GM13977 (cell line): ENCODE measurements at places on chromosomes 7 and 10.

GRCh38 chr10:33565231-33565630, 230.8 kb upstream of the NRP1 start:
- no peak for DNase-seq

DNA sequence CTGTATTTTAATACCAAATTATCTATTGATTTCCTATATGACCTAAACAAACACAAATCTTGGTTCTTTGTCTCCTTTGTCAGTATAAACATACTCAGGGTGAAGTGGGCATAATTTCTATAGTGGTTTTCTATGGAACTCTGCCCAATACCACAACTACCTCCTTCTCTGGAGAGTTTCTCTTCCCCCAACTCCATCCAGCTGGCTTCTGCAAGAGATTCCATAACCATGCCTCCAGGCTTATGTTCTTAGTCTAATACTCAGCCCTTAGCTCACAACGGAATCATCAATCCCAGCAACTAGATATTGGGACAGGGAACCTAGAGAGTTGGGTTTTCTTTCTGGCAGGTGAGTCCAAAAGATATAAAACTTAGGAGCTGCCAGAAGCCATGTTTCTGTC, 127.3 kb downstream of the TRIL start:
- no peak for DNase-seq

DNA sequence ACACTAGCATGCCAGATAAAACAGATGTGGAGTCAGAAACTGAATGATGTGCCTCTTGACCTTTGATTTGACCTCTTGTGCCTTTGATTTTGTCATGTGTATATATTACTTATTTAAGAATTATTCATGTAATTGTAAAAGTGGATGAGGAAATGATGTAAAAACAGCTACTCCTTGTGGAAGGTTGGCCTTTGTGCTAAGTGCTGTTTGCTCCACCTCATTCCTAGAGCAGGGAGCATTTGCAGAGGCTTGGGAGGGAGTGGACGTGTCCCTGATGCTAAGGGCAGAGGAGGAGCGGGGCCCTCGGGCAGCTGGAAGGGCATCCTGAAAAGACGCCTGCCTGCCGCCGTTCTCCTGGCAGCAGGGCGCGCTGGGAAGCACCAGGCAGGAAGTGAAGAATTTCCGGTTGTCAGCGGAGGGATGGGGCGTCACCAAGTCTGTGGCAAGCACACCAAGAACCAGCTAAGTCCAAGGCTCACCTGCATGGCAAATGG, 197.6 kb upstream of the ZNF32 start:
- no peak for DNase-seq

- peak; percentile 81 for DNase-seq
These were observed 47.7 kb downstream of the RBM17 start for GRCh38 chr10:6136215-6137201.

GRCh38 chr7:145986248-145986874, 130.2 kb upstream of the CNTNAP2 start:
- DNase-seq = no peak

DNA sequence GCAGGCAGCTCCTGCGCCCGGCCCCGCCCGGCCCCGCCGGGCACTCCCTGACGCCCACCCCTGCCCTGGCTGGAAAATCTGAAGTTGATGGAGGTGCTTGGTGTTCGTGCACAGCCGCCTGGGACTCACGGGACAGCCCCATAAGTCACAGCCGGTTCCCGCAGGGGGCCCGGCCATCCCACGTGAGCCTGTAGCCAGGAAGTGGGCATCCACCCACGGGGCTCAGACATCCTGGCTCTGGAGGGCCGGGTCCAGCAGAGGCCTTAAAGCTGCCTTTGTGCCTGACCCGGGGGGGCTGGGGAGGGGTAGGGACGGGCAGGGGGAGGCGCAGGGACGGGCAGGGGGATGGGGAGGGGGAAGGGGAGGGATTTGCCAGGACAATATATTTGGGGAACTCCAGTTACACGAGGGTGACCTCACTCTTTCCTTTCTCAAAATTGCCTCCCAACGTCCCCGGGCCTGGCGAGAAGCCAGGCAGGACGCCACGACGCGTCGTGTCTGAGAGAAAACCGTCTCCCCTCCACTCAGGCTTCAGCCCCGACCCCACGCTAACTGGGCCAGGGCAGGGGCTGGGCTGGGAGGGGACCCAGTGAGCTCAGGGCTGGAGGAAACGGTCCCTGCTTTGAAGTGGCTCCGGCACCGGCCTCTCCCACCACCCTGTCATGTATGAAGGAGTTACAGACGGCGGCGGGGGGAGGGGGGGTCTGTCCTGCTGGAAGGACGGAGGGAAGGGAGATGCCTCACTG, 82.1 kb upstream of the PDGFA start:
- peak; percentile 84 for DNase-seq

DNA sequence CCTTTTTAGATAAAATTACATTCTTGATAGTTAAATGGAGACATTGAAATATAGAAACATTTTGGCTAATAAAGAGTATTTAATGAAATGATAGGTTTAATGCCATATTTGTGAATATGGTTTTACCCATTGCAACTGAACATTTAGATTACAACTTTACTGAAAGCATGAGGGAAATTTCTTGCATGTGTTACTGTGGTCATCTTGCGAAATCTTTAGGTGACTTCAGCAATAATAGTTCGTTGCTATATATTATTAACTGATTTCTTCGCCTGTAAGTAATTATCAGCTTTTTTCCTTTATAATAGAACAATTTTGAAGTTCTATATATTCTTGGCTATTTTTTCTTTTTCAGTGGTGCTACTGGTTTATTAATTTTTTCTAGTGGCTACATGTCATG, 83.2 kb downstream of the MLLT10 start:
- no peak for DNase-seq

DNA sequence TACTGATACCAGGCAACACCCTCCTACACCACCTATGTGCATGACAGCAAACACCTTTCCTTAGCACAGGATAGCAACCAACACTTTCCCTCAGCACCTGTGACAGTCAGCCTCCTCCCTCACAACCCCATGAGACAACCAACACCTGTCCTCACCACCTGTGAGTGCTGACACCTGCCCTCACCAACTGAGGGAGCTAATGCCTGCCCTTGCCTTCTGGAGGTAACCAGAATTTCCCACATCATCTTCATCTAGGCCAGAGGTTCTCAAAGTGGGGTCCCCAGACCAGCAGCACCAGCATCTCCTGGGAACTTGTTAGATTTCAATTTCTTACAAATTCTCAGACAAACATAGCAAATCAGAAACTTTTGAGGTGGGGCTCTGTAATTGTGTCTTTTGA, 112.5 kb downstream of the GRID1 start:
- no peak for DNase-seq

GRCh38 chr10:118585234-118585633, 10.2 kb downstream of the PRLHR start:
- DNase-seq = no peak

- DNase-seq = no peak
These were observed 491.8 kb upstream of the FOXK1 start for GRCh38 chr7:4190010-4190981.

GRCh38 chr10:110762109-110762848, 109.4 kb upstream of the PDCD4 start:
- DNase-seq = no peak

- peak; percentile 75 for DNase-seq
These were observed 41.9 kb downstream of the WIPI2 start for GRCh38 chr7:5231811-5232484.

DNA sequence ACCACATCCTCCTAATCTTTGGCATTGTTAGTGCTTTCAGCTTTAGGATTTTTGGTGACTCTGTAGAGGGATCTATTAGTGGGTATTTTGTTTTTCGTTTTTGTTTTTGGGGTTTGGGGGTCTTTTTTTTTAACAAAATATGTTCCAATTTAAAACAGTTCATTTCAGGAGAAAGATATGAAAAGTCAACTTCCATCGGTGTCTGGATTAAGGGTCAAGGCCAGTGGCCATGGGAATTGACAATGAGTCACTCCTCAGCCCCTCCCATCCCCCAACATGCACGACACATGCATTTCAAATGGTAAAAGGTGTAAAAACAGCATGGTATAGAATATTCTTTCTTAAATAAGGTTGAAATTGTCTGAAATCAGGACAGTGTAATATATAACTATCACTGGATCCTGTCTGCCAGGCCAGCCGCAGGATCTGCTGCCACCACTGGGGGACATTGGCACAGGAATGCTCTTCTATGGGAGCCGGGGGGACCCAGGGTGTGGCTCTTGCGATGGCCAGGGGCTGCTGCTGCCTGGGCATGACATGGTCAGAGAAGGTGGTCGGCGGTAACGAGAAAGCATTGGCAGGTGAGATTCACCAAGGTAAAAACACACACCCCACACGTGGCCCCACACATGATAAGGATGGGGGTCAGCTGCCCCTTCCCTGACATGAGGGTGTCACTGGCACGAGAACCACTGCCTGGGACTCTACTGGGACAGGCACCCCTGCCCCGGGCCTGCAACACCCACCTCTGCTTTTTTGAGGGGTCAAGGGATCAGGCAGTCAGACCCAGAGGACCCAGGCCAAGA, 126.2 kb upstream of the KCTD7 start:
- DNase-seq = no peak

DNA sequence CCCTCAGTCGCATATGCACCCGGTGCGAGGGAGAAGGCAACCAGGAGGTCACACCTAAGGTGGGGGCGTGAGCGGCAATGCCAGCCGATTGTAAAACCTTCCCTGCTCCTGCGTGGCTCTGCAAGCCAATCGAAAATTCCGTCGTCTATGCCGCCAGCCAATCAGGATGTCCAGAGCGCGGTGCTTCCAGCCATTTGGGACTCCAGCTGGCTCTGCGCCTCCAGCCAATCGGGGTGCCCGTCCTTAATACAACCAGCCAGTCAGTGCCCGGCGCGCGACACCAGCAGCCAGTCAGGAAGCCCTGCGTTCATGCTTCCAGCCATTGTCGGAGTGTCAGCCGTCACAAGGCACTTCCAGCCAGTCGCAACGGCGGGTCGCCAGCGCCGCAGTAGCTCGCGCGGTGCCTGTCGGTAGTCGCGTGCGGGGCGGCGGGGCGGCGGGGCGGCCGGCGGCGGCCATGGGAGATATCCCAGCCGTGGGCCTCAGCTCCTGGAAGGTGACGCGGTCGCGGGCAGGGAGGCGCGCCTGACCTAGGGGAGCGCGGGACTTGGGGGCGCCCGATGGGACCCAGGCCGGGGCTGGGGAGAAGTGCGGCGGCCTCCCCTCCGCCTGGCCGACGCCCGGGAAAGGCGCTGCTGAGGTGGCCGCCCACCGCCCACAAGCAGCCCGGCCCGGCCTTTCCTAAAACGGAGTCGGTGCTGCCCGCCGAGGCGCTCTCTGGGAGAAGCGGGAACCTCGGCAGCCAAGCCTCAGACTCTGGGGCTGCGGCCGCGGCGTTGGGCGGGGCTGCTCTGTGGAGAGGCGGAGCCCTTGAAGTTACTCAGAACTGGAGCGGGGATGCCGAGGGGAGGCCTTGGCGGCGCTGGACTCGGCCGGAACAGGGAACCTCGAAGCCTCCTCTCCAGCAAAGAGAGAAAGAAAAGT, at the start of gene AKR1E2:
Gene AKR1E2, plus strand, starts transcription at position 340 of the 924 bp plus-strand sequence. Its CDS starts 118 bp downstream, at position 458.
- peak; percentile 47 for DNase-seq

- peak; percentile 83 for DNase-seq
These were observed 11.8 kb upstream of the DRGX start for GRCh38 chr10:49407552-49408137.

DNA sequence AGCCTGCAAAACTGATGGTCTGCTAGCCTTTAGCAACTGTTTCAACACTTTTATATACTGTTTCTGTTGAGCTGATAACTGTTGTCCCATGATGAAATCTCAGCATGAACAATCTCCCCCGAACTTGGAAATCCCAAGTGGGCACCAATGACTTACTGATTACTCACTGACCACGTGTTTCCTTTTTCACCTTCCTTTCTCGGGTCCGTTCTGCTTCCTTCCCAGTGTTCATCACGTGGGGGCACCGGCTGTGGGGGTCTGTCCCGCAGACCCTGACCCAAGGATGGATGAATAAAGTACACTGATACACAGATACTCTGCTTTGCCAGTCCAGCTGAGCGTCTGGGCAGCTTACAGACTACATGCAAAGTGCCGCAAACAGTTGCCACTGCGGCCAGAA, 39.0 kb upstream of the RASGEF1A start:
- no peak for DNase-seq

GRCh38 chr7:120992965-120993494, 4.5 kb downstream of the CPED1 start:
- DNase-seq = no peak

- no peak for DNase-seq
These were observed 22.4 kb upstream of the LRRC17 start for GRCh38 chr7:102890292-102890970.

- DNase-seq = no peak
These were observed 153.3 kb upstream of the TCERG1L start for GRCh38 chr10:131464789-131465188.

GRCh38 chr10:97542169-97543024, 30.2 kb upstream of the ANKRD2 start:
- DNase-seq = no peak

DNA sequence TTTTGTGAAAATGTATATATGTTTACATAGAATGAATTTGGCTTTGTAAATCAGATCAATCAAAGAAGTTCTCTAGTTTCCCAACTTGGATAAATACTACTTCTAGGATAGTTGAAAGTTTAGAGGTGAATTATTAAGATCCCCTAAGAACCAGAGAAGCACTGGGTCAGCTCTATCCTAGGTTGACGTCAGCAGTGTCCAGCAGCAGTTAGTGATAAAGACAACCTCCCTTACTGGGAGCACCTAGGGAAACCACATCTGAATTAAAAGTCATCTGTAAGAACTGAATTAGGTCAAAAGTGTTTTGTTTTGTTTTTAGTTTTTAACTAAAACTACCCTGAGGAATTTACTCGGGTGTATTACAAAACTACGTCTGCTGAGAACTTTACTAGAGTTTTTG, 178.0 kb downstream of the POLR1F start:
- DNase-seq = no peak

- DNase-seq = no peak
These were observed 140.6 kb upstream of the HPS1 start for GRCh38 chr10:98587156-98587837.

- DNase-seq = no peak
These were observed 614.2 kb upstream of the ADARB2 start for GRCh38 chr10:2351566-2351965.

DNA sequence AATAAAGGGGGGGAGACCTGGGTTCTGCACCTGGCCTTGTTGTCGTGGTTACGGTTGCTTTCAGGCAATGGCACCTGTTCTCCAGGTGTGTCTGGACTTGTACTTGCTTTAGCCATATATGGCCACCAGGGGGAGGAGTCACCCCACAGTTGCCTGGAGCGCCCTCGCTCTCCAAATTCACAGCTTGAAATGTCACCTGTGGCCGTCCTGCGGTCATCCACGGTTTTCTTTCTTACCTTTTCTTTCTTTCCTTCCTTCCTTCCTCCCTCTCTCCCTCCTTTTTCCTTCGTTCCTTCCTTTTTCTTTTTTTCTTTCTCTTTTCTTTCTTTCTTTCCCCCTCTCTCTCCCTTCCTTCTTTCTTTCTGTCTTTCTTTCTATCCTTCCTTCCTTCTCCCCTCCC, 157.2 kb upstream of the ZNF92 start:
- DNase-seq = peak; percentile 23

GRCh38 chr7:76244781-76245391, 43.2 kb downstream of the SRRM3 start:
- DNase-seq = no peak
